ENCODE measurements at places on chromosomes 2 and 18.

DNA sequence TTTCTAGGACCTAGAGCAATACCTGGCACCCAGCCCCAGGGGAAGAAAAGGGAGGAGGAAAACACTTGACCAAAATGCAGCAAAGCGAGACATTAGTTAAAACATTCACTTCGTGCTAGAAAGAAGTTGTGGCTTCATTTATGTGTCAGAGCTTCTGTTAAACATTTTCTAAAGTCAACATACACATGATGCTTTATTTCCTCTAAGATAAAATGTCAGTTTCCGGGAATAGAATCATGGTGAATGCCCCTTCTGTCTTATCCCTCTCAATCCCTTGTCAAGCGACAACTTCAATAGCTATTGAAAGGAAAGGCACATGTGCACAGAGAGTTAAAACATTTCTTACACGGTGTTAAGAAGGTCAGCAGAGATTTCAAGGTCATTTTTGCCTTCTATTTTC is 404.6 kb upstream of the CWC22 start:
- no peak for DNase-seq

DNA sequence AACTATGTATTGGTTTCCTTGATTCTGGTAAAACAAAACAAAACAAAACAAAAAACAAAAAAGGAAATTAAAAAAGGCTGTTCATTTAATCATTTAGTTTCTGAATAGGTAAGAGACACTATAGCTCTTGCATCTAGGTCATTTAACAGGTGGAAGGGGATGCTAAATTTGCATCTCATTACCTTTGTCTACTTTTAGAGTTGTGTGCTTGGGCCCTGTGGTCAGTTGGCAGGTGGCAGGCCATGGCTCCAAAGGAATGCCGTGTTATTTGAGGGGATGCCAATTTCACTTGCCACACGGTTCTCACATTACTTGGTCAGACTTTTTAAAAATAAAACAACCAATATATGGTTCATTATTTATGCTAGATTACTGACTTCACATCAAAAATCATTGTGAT is 9.2 kb downstream of the GALNT13 start:
- DNase-seq, result no peak

DNA sequence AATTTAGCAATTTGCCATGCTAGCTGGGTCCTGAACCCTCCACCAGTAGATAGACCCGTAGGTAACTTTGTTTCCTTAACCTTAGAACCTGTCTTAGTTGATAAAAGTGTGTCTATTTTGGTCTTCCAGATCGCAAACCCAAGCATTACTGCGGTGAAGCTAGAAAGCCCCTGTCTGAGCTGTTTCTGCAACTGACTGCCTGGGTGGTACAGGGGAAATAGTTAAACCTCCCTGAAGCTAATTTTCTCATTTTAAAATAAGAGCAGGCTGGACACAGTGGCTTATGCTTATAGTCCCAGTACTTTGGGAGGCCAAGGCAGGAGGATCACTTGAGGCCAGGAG is 101.7 kb upstream of the MSH2 start:
- DNase-seq, result no peak

- no peak for DNase-seq
These were observed 67.9 kb downstream of the LCLAT1 start for GRCh38 chr2:30514848-30515435.

DNA sequence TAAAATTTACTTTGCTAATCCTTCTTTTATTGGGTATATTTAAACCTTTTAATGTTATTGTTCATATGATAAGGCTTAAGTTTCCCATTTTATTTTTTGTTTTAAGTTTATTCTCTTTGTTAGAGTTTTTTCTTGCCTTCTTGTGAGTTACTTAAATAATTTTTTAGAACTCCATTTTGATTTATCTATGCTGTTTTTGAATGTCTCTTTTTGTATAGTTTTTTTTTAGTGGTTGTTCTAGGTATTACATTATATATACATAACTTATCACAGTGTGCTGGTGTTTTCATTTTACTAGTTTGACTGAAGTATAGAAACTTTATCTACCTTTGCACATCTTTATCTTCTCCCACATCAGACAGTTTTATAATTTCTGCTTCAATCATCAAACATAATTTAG is 49.4 kb upstream of the TGFA start:
- no peak for DNase-seq

DNA sequence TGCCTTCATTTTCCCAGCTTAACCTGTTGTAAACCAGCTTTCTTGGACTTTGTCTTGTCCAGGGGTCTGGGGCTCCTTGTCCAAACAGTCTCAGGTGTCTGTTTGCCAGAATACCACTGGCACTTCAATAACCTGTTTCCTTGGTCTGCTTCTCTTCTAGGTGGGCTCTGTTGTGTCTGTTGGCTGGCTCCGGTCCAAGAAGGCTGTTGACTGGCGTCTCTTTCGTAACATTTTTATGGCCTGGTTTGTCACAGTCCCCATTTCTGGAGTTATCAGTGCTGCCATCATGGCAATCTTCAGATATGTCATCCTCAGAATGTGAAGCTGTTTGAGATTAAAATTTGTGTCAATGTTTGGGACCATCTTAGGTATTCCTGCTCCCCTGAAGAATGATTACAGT is 17.0 kb downstream of the SLC20A1 start:
- DNase-seq, result no peak
